ENCODE measurements at places on chromosomes 16 and 17.

- DNase-seq = no peak
Measured at GRCh38 chr16:57619606-57620334, 8.7 kb upstream of the ADGRG1 start.

GRCh38 chr16:23320693-23321092, 18.6 kb downstream of the SCNN1B start:
- no peak for DNase-seq

DNA sequence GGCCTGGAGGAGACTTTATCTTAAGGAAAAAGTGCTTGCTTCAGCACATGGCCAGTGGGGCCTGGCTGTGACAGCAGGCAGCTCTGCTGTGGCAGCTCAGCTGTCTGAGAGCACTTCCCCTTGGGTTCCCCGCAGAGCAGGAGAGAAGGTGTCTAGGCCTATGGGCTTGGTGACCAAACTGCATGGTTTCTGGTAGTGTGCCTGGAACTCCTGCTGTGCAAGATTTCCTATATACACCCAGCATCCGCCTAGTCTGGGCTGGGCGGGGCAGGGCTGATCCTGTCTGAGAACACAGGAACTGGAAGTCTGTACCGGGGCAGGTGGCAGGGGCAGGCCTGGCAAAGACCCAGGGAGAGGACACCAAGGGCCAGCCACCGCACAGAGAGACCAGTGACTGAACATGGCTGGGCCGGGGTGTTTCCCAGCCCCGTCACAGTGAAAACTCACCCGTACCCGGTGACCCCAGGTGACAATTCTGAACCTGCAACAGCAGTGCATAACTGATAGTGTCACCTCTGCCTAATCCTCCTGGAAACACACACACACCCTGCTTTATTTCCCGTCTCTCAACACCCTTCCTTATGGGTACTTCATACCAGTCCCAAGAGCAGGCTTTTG, 39.3 kb downstream of the CHD9 start:
- DNase-seq = no peak

DNA sequence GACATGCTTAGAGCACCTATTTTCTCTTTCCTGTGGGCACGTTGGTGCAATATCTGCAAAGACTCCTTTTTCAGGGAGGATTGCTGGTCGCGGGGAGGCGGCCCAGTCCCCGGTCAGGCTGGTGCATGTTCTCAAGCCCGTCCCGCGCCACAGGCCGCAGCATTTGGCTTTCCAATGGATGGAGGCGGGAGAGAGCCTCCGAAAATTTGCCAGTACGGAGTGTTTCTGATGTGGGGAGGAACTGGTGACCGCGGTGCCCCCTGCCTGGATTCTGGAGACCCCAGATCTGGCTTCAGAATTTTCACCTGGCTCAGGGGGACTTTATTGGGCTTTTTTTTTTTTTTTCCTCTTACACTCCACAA, 2.3 kb downstream of the CMIP start:
- DNase-seq = no peak

- no peak for DNase-seq
Measured at GRCh38 chr16:55057866-55058265, 127.2 kb downstream of the IRX5 start.

DNA sequence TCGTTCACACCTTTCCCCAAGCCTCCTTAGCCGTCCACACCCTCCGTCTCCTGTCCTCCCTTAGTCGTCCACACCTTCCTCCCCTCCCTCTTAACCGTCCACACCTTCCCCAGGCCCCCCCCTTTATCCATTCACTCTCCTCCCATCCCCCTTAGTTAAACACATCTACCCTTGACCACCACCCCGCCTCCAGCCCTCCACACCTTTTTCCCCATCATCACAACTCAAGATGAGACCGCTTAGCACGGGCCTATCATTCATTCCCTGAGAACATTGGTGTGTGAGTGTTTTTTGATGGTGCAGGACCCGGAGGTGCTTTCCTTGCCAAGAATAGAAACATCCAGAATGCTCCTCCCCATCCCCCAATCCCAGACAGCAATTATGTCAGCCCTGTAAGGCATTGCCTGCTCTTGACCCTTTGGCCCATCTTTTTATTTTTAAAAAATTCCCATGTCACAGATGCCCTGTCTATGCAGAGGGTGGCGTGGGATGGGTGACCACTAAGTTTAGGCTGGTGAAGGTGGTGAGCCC, 1.4 kb downstream of the TENT4B start:
- DNase-seq = peak; percentile 41

- peak; percentile 24 for DNase-seq
Measured at GRCh38 chr16:25013751-25014499, 1.2 kb downstream of the ARHGAP17 start.

GRCh38 chr17:37045351-37045922, 96.7 kb downstream of the AATF start:
- no peak for DNase-seq

- DNase-seq = no peak
Measured at GRCh38 chr17:49457564-49458535, 37.2 kb upstream of the NGFR start.

- DNase-seq = no peak
Measured at GRCh38 chr17:70072546-70073309, 2.3 kb upstream of the KCNJ16 start.

GRCh38 chr16:26643519-26643918, 423.2 kb upstream of the C16orf82 start:
- DNase-seq = no peak

- peak; percentile 9 for DNase-seq
Measured at GRCh38 chr16:4733747-4734062, 366 bp downstream of the ANKS3 start.
